ENCODE measurements at places on chromosomes 7 and 10.

GRCh38 chr10:35335133-35336083, 901 bp upstream of the CCNY start:
- no peak for DNase-seq

- no peak for DNase-seq
Observed at GRCh38 chr10:29452546-29452945, 163.7 kb downstream of the LYZL1 start.

DNA sequence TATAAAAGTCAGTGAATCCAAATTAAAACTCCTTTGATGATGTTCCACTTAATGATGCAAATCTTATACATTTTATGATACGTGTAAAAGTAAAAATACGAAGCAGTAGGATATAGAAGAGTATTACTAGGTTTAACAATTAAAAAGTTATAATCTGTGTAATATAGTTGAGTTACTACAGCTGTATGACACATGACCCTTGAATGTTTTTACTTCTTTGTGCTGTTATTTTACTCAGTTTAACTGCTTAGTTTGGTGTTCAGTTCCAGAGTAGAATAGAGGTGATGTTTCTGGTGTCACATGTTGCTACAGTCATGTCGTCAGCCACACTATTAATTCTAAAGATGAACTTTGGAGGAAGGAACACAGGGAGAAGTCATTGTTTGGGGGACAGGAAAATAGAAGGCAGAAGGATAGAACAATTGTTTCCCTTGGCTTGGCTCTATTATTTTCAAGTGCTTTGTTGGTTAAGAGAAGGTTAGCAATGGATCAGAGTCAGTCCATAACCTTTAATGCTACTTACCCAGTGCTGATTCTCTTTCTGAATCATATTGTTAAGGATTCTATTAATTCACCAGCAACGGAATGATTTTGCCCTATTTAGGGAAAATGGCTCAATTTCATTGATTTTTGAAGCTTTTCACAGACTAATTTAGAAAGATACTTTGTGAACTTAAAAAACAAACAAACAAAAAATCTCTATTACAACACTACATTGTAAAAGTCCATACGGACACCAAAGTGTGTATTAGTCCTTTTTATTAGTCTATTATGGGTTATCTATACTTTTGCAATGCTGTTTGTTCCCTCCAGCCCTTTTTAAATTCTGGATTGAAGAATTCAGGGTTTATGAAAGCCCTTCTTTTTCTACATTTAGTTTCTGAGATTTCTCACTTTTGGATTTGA, 73.4 kb downstream of the CPED1 start:
- DNase-seq, result no peak

- DNase-seq, result no peak
Observed at GRCh38 chr7:27405780-27406179, 163.2 kb downstream of the EVX1 start.
